ENCODE measurements at places on chromosomes 12 and 14.

GRCh38 chr12:89245090-89245489, 107.2 kb downstream of the DUSP6 start:
- no peak for DNase-seq

GRCh38 chr14:60509438-60510253, 700 bp downstream of the SIX6 start:
- DNase-seq, result no peak

DNA sequence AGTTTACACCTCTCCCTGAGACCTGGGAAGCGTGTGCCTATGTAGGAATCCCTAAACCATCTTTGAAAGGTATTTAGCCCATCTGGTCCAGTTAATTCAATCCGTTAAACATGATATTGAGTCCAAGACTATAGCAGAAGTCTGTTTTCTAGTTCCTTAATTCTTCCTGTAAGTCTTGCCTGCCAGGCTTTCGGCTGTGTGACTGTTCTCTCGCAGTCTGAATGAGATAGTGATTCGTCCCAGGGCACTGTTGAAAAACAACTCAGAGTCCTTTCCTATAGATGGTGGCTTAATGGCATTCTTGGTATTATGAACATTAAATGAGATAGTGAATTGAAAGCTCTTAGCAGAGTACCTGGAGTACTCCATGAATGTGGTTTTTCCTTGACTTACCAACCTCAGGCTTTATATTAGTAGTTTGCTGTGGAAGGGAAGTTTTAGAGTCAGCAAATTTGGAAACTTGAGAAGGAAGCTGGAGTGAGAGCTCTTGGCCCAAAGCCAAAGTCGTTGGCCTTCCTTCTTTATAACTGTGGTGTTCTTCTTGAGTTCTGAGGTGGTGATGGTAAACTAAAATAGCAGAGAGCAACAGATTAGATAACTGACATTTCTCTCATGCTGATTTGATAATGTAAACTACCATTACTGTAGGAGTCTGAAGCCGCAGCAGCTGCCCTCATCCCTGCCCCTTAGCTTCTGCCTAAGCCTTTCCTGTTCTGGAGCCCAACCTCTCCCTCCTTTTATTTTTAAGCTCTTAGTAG, 76.5 kb downstream of the TGFB3 start:
- DNase-seq, result no peak

DNA sequence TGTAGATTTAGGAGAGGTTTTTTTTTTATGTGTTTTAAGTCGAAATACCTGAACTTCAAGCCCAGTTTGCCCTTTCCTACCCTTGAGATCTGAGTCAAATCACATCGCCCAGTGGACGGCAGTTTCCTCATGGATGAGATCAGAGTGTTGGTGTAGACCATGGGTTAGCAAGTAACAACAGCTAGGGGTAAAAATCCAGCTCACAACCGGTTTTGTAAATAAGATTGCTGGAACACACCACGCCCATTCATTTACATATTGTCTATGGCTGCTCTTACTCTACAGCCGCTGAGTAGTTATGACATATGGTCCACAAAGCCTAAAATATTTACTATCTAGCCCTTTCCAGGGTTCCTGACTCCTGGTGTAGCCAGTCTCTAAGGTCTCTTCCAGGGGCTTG, 158.5 kb upstream of the PLEKHG7 start:
- no peak for DNase-seq

DNA sequence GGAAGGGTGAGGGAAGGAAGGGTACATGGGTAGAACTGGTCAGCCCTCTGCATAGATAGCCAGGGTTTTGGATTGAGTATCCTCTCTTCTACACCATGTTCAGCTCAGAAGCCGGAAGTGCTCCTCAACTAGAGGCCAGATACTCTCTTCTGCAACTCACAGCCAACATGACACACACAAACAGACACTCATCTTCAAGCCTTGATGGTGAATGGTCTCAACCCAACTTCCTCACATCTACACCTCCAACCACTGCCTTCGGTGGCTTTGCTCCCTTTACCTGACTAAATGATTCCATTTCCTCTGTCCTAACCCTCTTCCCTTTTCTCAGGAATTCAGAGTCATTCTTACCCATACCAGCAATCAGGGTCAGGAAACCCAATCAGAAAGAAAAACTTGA, 7.6 kb upstream of the FKBP11 start:
- no peak for DNase-seq
